ENCODE measurements at places on chromosomes 7 and 10. TPM values are rescaled to one million over a fixed set of nuclear protein-coding genes. Genes with fewer than 3 reads are reported as not detected.

The HABP2 gene
- 296 TPM for total RNA-seq

The CTNNA3 gene
- total RNA-seq, result 3.7 TPM

The OR13A1 gene
- not detected for total RNA-seq

The NPY4R2 gene
- total RNA-seq, result 0.66 TPM

The EPO gene
- total RNA-seq, result not detected

The IL15RA gene
- total RNA-seq, result 25.6 TPM

The SFTPA1 gene
- 7.0 TPM for total RNA-seq

DNA sequence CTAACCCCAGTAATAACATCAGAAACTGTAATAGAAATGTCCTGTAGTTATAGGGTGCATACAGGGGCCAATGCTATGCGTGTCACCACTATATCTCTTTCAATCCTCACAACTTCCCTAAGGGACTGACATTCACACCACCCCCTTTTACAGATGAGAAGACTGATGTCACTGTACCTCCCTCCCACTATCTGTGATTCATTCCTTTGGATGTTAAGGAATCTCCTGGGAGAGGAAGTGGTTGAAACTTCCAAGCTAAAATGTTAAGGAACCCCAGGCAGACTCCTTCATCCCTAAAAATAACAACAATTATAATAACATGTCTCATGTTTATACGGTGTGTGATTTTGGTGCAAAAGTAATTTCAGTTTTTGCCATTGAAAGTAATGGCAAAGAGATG, 5.4 kb downstream of the COL13A1 start:
- DNase-seq, result no peak

GRCh38 chr10:109895095-109895818, 28.1 kb downstream of the XPNPEP1 start:
- peak; percentile 39 for DNase-seq

- no peak for DNase-seq
Measured at GRCh38 chr10:44965651-44966097, 6.1 kb downstream of the RASSF4 start.

- DNase-seq, result no peak
Measured at GRCh38 chr7:30091491-30091912, 43.3 kb upstream of the MTURN start.

- no peak for DNase-seq
Measured at GRCh38 chr7:143243111-143243510, 20.1 kb upstream of the GSTK1 start.

- no peak for DNase-seq
Measured at GRCh38 chr7:124457841-124458240, 307.8 kb downstream of the GPR37 start.

GRCh38 chr7:142412551-142413193, 154.8 kb upstream of the PRSS58 start:
- no peak for DNase-seq

DNA sequence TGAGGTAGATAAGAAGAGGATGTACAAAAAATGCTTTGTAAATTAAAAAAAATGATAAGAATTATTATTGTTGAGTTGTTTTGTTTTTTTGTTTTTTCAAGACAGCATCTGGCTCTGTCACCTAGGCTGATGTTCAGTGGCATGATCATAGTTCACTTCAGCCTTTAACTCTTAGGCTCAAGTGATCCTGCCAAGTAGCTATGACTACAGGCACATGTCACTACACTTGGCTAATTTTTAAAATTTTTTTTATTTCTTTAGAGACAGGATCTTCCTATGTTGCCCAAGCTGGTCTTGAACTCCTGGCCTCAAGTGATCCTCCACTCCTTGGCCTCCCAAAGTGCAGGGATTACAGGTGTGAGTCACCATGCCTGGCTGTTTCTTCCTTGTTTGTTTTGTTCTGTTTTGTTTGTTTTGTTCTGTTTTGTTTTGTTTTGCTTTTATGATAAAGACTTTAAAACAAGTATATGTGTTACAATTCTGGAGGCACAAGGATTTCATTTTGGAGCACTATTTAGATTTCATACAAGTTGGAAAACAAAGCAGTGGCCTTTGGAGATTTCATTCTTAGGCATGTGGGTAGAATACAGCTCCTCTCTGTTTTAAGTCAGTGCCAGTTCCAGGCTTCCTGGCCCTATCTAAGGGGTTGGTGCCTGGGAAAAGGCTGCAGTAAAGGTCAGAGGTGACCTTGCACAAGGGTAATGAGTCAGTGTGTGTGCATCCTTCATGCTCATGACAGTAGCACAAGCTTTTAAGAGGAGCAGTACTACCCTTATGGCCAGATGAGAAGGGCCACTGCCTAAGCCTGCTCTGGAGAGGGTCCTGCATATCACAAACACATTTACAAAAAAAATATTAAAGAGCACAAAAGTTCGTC, 17.9 kb downstream of the FGFBP3 start:
- no peak for DNase-seq

DNA sequence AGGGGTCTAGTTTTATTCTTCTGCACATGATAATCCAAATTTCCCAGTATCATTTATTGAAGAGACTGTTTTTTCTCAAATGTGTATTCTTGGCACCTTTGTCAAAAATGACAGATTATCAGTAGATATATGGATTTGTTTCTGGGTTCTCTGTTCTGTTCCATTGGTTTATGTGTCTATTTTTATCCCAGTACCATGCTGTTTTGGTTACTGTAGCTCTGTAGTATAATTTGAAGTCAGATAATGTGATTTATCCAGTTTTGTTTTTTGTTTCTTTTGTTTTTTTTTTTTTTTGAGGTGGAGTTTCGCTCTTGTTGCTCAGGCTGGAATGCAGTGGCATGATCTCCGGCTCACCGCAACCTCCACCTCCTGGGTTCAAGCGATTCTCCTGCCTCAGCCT, 61.6 kb upstream of the HELLS start:
- no peak for DNase-seq

GRCh38 chr10:58754469-58755339, 242.0 kb downstream of the BICC1 start:
- DNase-seq, result no peak

DNA sequence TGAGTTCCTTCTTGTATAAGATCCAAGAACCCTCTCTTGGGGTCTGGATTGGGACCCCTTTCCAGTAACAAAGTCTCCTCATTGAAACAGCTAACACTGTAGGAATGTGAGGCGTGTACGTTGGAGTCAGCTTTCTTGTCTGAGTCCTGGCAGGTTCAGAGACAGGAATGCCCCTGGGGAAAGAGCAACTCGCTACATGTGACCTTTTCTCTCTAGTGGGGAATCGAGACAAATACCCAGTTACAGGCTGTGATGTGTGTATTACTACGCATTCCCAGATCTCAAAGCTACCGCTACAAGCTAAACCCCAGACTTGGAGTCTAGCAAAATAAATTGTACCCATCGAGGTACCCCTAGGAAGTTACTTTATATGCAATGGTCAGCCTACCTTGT, 85.6 kb upstream of the FRMD4A start:
- DNase-seq, result no peak

- DNase-seq, result no peak
Measured at GRCh38 chr7:6482743-6483119, 35.0 kb upstream of the DAGLB start.

DNA sequence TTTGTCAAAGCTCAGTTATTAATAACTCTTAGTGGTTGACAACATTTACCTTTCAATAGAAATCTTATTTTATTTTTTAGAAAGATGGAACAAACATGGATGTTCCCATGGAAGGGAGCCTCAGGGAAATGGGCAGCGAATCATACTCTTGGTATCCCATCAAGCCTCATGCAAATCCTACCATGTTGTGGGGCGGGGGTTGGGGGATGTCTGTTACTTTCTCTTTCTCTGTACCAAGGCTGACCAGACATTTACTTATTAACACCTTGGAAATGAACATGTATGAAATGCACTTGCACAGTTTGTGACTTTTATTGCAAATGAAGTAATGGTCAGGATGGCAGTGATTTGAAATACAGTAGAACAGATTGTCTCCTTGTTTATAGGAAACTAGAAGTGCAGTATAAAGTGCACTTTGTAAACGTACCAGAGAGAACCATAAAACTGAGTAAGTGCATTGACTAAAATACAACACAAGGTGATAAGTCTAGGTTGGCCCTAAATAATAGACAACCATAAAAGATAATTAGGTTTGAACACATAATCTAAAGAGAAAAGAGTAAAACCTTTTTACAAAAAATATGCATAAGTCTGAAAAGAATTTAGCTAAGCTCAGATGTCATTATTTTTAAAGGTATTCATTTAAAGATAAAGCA, 32.4 kb downstream of the SEMA3D start:
- no peak for DNase-seq

- no peak for DNase-seq
Measured at GRCh38 chr10:44927352-44927751, 16.2 kb downstream of the TMEM72 start.

- DNase-seq, result no peak
Measured at GRCh38 chr7:69450456-69450855, 147.8 kb upstream of the AUTS2 start.

- DNase-seq, result peak; percentile 10
Measured at GRCh38 chr7:83347945-83348444, 185.3 kb upstream of the PCLO start.

DNA sequence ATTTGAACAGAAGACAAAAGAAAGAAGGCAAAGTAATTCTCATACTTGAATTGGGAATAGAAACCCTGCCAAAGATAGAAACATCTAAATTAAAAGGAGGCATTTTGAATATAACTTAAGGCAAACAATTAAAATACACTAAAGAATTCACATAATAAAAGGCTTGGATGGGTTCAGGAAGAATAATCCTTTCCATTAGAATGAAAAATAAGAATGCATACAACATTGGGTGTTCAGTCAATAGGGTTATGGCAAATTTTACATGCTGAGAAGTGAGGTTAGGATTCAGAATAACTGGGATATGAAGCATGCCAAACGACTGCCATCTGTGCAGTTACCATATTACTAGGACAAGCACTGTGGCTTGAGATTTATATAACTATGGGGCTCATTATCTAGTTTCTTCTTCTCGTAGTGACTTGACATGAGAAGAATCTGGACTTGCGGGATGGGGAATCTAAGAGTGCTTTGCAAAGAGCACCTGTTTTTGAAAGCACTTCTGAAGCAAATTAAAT, 326.5 kb downstream of the THSD7A start:
- DNase-seq, result no peak

- DNase-seq, result no peak
Measured at GRCh38 chr10:21623291-21623690, 89.3 kb downstream of the MLLT10 start.
